ENCODE measurements at places on chromosomes 16 and 17.

- peak; percentile 39 for DNase-seq
Observed at GRCh38 chr16:85245307-85246172, 133.3 kb upstream of the CIBAR2 start.

DNA sequence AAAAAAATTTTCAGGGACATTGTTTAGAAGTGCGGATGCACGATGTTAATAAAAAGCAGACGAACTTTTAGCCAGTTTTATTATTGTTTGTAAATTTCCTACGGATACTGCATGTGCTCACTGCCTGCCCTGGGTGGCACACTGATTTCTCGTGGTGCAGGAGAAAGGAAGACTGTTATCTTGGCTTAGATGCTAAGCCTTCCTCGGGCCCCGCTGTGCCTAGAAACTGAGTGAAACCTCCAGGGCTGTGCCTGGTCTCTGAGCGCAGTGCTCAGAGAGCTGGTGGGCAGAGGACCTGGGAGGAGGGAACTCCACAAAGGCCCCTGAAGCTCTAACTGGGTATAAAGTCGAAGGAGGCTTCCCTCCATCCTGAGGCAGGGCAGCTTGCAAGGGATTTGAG, 35.4 kb upstream of the TNRC6C start:
- DNase-seq, result no peak

GRCh38 chr16:68345958-68346635, 35.3 kb downstream of the PRMT7 start:
- no peak for DNase-seq

DNA sequence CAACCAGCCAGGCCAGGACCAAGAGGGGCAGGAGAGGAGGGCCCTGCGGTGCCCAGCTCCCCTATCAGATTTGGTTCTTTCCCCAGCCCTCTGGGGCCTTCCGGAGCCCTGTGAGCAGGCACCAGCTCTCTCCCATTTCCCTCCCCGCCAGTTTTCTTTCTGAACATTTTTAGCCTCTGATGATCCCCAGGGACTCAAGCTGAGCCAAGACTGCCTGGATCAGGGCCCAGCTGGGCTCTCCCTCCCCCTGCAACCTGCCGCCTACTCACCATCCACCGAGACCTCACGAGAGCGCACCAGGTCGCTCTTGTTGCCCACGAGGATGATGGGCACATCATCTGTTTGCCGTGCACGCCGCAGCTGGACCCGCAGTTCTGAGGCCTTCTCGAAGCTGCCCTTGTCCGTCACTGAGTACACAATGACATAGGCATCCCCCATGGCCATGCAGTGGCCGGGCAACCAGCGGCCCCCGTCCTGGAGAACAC, 2.0 kb downstream of the RRAD start:
- DNase-seq, result no peak

DNA sequence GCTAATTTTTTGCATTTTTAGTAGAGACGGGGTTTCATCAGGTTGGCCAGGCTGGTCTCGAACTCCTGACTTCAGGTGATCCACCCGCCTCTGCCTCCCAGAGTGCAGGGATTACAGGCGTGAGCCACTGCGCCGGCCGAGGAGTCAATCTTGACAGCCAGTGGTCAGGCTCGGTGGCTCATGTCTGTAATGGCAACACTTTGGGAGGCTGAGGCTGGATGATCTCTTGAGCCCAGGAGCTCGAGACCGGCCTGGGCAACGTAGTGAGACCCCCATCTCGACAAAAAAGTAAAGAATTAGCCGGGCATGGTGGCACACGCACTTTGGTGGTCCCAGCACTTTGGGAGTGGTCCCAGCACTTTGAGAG, 608 bp upstream of the PGS1 start:
- DNase-seq, result no peak

- no peak for DNase-seq
Observed at GRCh38 chr17:28315846-28316705, 2.9 kb upstream of the TMEM97 start.

DNA sequence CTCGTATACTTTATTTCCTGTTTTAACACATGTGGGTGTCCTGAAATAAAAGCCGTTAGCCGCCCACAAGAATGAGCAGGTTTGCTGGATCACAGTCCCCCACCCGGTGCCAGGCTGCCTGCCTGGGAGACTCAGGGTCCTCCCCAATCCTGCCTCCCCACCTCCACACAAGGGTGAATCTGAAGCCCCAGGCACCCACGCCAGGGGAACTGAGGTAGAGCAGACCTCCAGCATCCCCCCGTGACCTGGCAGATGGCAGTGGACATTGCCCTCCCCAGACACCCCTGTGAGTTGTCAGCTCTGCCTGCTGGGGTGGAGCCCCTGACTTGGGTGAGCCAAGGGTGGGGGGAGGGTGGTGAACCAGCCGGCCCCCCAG, 114.8 kb downstream of the METRNL start:
- DNase-seq, result no peak

GRCh38 chr17:33732116-33732515, 439.0 kb upstream of the ASIC2 start:
- no peak for DNase-seq

DNA sequence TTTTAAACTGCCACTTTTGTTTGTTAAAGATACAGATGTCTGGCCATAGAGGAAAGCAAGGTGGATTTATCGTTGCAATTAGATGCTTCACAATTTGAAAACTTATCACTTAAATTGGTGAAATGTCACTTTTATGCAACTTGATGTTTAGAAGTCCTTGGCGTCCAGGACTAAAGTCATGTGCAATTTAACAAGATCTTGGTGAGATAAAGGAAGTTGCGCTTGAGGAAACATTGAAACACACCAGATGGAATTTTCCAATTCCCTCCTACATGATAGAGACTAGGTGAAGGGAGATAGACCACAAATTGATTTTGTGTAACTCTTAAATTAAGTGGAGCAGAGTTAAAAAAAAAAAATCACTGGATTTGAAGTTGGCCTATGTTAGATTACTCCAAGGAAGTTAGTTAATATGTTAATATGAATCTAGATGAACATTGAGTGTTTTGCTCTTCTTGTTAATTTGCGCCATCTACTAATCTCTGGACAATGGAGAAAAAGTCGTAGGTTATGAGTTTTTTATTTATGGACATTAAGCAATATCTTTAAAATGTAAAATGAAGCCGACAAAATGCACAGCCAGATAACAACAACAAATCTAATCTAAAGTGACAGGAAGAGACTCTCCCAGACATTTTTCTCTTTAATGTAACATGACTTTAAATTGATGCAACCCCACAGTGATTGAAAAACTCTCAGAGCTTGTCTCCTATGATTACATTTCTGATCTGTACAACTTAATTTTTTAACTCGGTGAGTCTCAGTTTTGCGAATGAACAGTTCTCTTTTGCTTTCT, 119.6 kb downstream of the WWOX start:
- DNase-seq, result no peak

- peak; percentile 6 for DNase-seq
Observed at GRCh38 chr16:84806256-84806889, 13.4 kb upstream of the CRISPLD2 start.

DNA sequence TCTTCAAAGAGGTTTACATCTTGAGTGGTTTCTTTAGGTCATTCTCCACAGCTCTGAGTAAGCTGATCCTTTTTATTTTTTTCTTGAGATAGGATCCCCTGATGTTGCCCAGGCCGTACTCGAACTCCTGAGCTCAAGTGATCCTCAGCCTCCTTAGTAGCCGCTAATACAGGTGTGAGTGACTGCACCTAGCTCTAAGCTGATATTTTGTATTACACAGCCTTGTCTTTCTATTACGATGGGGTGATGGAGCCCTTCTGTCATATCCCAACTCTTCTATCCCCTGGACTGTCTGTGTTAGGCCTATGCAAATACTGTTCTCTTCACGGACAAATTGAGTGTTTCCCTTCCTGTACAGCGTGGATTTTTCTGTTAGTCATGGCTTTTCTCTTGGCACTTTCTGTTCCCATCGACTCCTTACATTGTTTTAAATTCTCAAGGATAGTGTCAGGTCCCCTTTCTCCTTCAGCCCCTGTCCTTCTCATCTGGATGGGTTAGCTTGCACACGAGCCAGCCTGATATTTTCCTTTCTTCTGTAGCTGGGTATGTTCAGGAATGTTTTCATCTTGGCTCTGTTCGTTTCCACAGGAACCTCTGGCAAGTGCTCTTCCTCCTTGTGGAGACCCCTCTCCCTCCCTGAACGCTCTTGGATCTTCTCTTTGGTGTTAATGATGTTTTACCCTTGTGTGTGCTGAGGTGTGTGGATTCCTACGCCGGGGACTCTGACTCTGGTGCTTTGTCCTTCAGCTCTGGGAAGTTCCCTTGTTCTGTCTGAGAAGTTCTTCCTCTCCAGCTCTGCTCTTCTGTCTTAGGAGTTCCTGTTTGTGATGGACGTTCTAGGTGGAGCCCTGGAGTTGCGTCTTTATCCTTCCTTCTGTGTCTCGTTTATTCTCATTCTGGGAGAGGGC, 2.3 kb downstream of the BANP start:
- DNase-seq, result no peak

- DNase-seq, result no peak
Observed at GRCh38 chr16:62021161-62021581, 15.1 kb downstream of the CDH8 start.

DNA sequence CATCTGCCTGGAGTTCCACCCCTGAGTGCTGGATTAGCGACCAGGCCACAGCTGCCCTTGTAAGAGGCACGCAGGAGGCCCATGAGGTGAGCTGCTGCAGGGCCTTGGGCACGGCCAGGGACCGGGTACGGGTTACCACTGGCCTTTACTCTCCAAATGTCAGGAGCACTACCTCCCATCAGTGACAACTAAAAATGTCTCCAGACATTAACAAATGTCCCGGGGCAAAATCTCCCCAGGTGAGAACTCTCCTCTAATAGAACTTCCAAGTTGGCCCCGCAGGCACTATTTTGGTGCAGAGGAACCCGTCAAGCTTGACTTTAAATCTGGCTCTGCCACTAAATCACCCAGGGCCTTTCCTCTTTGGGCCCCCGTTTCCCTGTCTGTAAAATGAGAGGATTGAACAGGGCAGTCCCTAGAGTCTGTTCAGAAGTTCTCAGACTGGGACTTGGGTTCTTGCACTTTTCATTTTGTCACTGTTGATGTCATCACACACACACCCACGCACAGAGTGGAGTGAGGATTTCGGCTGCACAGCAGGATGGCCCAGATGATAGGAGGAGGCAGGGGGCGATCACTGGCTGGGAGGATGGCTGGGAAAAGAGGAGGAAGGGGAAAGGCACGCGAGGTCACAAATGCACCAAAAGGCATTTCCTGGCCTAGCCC, 24.5 kb upstream of the MAPT start:
- no peak for DNase-seq

GRCh38 chr17:14325618-14326167, 24.8 kb downstream of the HS3ST3B1 start:
- no peak for DNase-seq

DNA sequence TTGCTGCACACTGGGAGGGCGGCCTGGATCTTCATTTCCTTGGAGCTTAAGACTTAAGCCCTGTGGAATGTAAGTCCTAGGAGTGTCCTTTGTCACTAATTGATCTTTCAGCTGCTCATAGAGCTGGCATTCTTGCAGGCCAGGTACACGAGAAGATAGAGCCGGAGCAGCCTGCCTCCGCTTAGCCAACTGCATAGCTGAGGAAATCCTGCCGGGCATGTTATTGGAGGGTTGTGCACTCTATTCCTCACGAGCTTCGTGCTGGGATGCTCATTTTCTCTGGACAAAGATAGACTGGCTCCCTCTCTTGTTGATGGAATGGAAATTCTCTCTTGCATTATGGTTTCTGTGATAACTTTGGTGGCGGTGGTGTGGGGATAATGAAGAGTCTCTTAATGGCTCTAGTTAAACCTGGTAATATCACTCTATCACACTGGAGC, 76.9 kb downstream of the RPA1 start:
- no peak for DNase-seq

DNA sequence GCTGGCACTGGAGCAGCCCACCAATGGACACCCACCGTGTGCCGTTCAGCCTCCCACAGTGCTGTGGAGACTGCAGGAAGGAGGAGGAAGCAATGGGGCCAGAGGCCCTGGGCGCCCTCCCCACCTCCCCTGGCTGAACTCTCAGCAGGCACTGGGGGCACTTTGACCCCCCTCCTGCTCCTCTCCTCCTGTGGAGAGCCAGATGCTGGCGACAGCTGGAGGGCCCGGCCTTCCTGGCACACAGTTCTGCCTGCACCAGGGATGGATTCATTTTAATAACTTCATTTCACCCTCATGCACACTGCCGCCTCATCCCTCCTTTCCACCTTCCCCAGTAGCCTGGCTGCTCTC, 6.0 kb downstream of the NXPH3 start:
- no peak for DNase-seq
